ENCODE measurements at places on chromosomes 13 and 19. TPM values are rescaled to one million over a fixed set of nuclear protein-coding genes. Genes with fewer than 3 reads are reported as not detected.
A peak's percentile ranks its signal among the peaks of the same experiment; 100 is the strongest.

- peak; percentile 60 for DNase-seq
These were observed 472.1 kb downstream of the FOXO1 start for GRCh38 chr13:40194224-40194806.

DNA sequence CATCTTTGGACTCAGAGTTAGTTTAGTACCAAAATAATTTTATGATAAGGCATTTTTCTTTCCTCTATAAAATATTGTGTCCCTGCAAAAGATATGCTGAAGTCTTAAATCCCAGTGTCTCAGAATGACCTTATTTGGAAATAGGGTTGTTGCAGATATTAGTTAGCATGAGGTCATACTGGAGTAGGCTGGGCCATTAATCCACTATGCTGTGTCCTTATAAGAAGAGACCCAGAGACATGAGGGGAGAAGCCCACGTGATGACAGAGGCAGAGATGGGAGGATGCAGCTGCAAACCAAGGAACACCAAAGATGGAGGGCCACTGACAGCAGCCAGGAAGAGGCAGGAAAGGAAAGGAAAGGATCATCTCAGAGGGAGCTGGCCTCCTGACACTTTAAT lies 6.4 kb downstream of the POGLUT2 start:
- no peak for DNase-seq

DNA sequence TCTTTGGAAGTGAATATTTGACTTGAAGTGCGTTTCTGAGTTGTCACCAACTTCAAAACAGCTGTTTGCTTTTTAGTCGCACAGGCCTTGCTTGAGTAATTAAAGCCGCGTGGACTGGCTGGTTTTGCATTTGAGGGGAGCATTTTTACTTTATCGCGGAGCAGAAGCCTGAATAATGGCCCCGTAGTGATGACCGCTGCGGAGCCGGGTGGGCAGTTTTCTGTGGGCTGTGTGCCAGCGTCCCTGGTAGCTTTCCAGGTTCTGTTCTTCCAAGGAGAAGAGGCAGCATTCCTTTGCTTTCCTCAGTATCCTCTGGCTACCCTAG lies 1.1 kb downstream of the NAA16 start:
- DNase-seq = peak; percentile 71

The SHD gene
- 0.80 TPM for polyA plus RNA-seq

DNA sequence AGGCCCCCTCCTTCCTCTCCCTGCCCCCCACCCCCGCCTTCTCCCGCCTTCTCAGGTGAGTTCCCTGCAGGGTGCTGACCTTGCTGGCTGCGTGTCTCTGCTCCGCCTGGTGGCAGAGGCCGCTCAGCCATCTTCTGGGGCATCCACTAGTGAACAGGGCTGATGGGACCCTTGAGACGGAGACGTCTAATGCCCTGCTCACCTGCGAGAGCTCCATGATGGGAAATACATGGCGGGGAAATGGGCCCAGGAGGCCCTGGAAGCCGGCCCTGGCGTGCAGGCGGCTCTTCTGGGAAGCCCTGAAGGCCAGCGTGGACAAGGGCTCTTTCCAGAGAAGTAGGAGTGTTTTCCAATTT lies 15.2 kb upstream of the F7 start:
- no peak for DNase-seq

DNA sequence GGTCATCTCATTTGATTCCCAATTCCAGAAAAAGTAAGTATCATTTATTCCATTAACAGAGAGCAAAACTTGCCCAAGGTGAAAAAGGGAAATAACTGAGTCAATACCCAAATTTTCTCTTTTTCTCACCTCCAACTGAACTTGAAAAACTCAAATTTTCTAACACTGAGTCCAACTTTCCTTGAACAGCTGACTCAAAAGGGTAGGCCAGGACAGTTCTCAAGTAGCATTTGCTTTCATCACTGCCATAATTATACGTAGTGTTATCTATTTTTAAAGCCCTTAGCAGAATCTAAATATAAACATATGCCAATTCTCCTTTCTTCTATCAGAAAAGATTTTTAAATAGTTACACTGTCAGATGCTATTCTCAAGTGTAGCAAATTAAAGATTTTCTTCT lies 3.5 kb downstream of the N4BP2L2 start:
- no peak for DNase-seq

GRCh38 chr13:37492741-37493514 lies 105.6 kb downstream of the POSTN start:
- no peak for DNase-seq

GRCh38 chr13:45060062-45060461 lies 60.2 kb upstream of the GTF2F2 start:
- DNase-seq = no peak

The KLK4 gene
- polyA plus RNA-seq = 16.8 TPM

DNA sequence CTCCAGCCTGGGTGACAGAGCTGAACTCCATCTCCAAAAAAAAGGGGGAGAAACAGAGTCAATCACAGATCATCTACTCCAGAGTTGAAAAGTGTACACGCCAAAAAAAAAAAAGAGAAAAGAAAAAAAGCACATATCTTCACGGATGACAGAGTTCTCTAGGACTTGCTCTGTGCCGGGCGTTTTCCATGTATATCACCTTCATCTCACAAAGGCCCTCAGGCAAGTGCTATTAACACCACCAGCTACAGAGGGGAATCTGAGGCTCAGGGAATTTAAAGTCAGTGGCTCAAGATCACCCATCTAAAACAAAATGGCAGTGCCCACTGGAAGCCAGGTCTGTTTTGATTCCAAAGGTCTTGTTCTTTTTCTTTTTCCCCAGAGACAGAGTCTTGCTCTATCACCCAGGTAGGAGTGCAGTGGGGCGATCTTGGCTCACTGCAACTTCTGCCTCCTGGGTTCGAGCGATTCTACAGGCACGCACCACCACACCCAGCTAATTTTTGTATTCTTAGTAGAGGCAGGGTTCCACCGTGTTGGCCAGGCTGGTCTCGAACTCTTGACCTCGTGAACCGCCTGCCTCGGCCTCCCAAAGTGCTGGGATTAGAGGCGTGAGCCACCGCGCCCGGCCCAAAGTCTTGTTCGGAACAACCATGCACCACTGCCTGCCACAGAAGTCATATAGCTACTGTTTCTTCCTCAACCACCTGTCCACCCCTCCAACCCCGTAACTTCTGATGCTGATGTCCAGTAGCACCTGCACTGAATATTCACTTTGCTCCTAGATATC lies 42.2 kb downstream of the SAE1 start:
- DNase-seq = no peak

Data from adrenal gland (tissue), 19 donors.